Stimulated activated CD8-positive, alpha-beta memory T cell treated with anti-CD3 and anti-CD28 coated beads, Interleukin-15, amount 100 ng/mL, for 24 hours (primary cell): ENCODE measurements at places on chromosomes 3 and 15.

- no peak for DNase-seq
These were observed 9.3 kb downstream of the SECISBP2L start for GRCh38 chr15:49036650-49037545.

GRCh38 chr3:180382638-180383180 lies 219.3 kb upstream of the TTC14 start:
- DNase-seq, result no peak

GRCh38 chr3:60000311-60001105 lies 950.7 kb upstream of the CFAP20DC start:
- no peak for DNase-seq

- DNase-seq, result no peak
These were observed 248.0 kb upstream of the LYSMD4 start for GRCh38 chr15:99981191-99981647.

- DNase-seq, result no peak
These were observed 631.6 kb upstream of the KCNMB2 start for GRCh38 chr3:177904621-177905020.

DNA sequence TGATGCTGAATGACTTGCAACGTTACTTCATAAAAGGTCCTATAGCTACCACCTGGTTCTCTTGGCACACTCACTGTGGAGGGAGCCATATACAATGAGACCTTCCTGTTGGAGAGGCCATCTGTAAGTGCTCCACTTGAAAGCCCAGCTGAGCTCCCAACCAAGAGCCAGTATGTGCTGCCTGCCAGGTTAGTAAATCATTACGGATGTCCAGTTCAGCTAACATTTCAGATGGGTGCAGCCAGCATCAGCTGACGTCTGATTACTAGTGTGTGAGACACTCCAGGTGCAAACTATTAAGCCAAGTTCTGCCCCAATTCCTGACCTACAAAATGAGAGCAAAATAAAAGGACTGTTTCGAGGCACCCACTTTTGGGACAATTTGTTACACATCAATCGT lies 274.4 kb upstream of the ROBO2 start:
- DNase-seq, result no peak

GRCh38 chr3:104596551-104596950 lies 770.2 kb upstream of the ALCAM start:
- no peak for DNase-seq

DNA sequence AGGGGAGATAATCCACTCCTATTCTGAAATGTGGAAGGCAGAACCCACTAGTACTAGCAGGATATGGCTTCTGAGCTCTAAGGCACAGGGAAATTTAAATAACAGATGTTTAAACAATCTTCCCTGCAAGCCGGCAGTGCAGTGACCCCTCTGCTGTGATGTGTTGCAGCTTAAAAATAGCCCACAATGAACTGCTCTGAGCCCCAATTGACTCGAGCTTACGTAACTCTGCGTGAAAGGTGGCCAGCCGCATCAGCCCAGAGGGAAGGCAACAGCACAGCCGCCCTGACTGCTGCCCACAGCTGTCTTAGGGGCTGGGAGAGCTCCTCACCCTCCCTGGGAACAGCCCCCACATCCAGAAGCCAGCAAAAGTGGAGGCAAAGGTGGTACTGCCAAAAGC lies 12.5 kb upstream of the CAMKV start:
- DNase-seq, result no peak

DNA sequence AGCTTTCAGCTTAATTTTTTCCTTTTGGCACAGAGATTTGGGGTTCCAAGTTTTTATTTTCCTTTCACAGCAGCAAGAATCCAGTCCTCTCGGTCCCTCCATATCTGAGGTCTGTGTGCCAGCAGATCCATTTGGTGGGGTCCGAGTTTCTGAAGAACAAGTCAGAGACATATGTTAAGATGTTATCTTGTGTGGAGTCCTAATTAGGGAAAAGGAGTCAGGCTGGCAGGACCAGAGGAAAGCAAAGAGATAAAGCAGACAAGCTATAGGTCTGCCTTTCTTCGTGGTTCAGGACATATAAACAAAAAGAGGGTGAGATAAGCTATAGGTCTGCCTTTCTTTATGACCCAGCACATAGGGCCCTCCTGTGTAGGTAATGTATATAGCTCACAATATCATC lies 54.9 kb downstream of the TMED3 start:
- DNase-seq, result no peak

DNA sequence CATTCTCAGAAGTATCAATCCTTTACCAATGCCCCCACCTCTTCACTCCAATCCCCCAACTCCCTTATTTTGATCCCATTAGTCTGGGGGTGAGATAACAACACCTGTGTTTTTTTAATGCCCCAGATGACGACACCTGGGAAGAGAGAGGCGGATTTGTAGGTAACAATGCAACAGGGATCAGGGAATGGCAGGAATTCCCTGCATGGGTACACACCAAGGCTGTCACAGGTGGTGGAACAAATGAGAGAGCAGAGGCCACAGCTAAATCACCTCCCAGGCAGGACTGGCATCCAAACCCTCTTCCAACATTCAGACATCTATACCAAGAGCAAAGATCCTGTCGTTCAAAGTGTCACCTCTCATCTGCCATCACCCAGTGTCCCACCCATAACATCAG lies 319.2 kb upstream of the TRIM42 start:
- no peak for DNase-seq

GRCh38 chr15:101044625-101045235 lies 125.6 kb downstream of the LRRK1 start:
- DNase-seq, result no peak

DNA sequence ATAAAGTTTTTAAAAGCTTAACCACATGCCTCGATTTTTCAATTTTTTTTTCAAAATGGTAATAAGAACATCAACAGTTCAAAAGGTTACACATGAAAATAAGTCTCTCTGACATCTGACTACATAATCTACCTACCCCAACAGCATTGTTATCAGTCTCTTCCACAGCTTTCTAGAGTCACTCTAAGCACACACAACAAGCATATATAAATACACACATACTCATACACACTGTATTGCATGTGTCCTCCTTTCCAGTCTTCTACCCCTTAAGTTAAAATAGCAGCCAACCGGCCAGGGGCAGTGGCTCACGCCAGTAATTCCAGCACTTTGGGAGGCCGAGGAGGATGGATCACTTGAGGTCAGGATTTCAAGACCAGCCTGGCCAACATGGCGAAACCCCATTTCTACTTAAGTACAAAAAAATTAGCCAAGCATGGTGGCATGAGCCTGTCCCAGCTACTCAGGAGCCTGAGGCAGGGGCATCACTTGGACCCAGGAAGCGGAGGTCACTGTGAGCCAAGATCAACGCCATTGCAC lies 12.2 kb downstream of the TBL1XR1 start:
- DNase-seq, result no peak
